ENCODE measurements at places on chromosomes 4 and X.

DNA sequence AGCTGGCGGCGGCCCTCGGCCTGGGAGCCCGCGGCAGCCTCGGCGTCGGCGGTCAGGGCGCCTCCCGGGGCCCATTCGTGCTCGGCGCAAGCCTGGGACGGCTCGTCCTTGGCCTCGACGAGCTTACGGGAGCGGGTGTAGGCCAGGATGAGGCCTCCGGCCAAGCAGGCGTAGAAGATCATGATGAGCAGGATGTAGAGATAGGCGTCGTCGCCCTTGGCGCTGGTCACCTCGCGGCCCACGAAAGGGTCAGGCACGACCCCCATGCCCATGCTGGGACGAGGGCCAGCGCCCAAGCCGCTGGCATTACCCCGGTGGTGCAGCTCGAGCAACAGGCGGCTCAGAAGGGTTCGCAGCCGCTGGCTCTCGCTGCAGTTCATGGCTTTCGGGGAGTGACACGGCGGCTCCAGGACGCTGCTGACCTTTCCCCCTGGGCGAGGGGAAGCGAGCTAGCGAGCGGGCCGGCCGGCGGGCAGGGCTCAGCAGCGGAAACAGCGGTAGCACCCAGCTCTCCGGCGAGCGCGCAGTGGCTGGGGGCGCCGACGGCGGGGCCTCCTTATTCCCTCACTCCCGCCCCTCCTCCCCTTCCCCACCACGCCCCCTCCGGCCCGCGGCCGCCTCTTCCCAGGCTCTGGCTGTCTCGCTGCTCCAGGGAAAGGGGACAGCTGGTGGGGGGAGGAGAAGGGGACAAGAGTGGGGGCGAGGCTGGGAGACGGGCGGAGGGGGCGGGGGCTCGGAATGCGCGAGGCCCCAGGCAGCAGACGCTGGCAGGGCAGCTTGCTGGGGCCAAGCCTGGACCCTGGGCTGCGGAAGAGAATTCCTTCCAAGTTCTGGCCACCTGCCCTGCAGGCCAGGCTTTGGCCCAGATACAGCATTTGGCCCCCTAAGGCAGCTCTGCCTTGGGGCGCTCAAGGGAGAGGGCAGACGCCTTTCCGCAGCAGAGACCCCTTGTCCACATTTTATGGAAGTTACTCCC is at the start of gene KCNE5:
TSS of gene KCNE5 (minus strand) at position 532 of the 976 bp plus-strand sequence. CDS start at position 380, 152 bp downstream.
- no peak for DNase-seq

DNA sequence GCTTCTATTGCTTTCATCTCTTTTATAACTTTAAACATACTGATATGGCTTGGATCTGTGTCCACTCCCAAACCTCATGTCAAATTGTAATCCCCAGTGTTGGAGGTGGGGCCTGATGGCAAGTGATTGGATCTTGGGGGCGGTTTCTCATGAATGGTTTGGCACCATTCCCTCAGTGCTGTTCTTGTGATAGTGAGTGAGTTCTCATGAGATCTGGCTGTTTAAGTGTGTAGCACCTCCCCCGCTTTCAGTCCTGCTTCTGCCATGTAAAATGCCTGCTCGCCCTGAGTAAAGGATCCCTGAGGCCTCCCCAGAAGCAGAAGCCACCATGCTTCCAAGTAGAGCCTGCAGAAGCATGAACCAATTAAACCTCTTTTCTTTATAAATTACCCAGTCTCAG is 17.7 kb downstream of the MND1 start:
- DNase-seq, result no peak

DNA sequence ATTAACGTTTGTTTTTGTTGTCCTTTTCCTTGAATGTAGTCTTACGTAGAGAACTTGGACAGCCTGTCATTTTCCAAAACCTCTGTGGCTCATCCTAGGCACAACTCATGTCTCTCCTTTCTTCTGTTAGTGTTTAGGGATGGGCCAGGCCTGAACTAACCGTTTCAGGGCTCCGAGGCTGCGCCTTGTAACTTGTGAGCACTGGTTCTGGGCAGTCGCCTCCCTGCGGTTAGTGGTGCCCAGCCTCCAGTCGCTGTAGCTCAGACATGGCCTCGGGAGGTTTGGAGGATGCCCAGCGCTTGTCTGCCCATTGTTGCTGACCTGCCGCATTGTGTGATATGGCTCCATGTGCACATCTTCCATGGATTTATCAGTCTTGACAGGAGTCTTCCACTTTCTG is 32.8 kb downstream of the TMEM131L start:
- no peak for DNase-seq

- no peak for DNase-seq
These were observed 19.6 kb downstream of the NKX3-2 start for GRCh38 chr4:13524504-13525243.

DNA sequence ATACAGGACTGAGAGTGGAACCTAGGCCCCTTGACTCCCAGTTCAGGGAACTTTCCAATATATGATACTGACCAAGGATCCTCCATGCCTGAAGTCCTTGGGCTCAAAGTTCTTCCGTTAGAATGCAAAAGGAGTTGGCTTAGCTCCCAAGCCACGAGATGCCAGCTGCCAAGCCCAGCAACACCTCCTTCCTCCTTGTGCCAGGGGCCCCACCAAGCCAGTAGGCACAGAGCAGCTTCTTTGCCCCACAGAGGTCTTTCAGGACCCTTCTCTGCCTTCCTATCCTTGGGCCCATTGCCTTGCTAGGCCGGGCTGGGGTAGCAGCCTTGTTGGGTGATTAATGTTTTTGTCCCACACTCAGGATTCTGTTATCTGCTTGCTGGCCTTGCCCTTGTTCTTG is 105.6 kb downstream of the EFNB1 start:
- no peak for DNase-seq

DNA sequence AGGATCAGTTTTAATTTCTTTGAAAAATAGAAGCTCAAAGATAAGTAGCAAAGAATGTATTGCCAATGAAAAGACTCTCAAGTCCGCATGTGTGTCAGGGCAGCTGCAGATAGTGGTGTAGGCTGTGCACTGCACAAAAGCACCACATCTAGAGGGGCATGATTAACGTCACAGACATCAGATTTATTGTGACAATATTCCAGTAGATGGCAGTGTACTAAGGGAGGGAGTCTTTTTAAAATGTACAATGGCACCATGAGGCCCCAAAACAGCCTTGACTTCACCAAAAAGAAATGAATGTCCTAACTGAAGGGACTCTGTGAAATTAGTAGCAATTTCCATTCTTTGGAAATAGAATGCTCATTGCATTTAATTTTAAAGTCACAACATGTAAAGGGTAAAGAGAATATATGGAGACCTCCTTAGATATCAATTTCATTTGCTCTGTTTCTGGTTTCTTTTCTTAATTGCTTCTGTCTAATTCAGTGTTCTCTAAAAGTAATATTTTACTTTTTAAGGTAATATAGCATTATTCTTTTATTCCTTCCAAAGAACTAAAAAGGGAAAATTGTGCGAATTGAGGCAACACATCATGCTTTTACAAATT is 98.4 kb downstream of the ZNF827 start:
- no peak for DNase-seq

DNA sequence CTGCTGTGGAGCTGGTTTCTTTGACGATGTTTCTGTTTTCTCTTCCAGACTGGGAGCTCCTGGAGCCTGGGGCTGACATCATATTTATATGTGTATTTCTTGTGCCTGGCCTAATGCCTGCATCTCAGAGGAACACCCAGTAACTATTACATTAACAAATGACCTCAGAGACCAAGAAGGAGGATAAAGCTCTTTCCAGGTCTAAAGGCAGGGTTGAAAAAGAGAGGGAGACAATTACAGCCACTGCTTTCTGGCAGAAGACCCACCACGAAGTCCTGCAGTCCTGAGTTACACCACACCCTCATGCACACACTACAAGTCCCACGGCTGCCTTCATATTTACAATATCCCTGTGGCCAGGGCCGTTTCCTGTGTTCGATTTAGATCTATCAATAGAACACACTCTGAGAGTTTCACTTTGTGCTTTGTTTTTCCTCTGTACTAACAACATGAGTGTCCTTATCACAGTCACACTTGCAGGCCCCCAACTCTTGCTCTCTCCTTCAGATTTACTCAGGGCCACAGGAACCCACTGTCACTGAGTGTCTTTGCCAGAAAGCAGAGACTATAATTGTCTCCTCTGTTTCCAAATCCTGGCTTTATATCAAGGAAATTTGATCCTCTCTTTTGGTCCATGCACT is 535.5 kb downstream of the MID1IP1 start:
- no peak for DNase-seq

- no peak for DNase-seq
These were observed 69.4 kb downstream of the HMGB2 start for GRCh38 chr4:173264684-173265185.

GRCh38 chrX:56994375-56995270 is 718 bp downstream of the SPIN3 start:
- DNase-seq, result no peak

- no peak for DNase-seq
These were observed 1074.2 kb upstream of the INTU start for GRCh38 chr4:126558596-126558995.

DNA sequence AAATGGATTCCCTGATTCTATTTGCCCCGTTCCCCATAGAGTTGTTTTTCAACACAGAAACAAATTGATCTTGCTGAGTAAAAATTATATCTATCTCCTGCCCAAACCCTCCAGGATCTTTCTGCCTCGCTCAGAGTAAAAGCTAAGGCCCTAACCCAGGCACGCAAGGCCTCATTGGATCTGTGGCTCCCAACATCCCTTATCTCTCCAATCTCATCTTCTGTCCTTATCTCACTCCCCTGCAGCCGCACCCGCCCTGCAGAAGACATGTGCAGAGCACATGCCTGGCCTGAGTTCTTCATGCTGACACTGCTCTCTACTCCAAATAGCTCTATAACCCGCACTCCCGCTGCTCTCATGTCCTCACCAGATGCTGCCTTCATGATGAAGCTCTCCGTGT is 543.8 kb upstream of the ZFP42 start:
- no peak for DNase-seq

DNA sequence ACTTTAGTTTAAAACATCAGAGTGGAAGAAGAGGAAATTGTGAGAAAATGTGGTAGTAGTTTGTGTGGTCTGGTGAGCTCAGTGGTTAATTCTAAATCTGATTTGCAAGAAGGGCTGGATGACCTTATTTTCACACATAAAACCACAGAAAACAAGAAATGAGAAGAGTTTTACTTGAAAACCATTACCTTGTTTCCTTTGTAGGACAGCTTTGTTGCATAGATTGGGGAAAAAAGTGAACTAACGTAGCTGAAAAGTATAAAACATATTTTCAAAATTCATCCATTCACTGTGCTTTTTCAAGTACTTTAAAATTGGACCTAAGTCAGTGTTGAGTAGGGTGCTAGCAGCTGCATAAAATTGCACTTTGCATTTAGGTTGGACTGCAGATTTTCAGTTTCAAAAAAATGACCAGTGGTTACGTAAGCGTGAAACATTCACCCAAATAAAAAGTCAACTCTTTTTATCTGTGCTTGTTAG is 211.3 kb downstream of the ARHGAP10 start:
- no peak for DNase-seq

GRCh38 chrX:70253377-70254062 is 6.5 kb downstream of the P2RY4 start:
- DNase-seq, result no peak

DNA sequence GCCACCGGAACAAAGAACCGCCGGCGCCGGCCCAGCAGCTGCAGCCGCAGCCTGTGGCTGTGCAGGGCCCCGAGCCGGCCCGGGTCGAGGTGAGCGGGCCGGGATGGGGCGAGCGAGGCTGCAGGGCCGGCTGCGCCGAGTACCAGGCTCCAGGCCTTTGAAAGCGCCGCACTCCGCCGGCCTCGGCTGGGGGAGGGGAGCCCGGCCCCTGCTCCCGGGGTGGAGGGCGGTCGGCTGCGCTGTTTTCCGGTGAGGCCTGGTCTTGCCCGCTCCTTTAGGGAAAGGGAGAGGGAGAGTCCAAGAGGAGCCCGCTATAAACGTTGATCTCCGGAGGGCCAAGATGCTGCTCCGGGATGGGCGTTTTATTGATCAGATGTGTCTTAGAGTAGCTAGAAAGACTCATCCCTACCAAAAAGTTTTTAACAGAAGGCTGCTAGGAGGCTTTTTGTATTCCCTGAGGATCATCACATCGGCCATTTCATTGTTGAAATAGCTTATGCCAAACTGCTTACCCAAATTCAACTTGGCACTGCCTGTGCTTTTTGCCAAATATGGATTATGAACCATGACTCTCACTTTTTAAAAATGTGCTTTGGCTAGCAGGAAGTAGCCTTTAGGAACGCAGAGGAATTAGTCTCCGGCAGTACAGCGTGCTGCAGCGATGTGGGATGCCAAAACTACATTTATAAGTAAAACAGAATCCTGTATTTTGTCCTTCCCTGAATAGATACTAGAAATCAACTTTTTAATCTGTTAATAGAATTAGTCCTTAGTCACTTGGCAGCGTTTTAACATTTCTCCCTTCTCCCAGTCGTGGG is 760 bp downstream of the TMEM165 start:
- peak; percentile 3 for DNase-seq

DNA sequence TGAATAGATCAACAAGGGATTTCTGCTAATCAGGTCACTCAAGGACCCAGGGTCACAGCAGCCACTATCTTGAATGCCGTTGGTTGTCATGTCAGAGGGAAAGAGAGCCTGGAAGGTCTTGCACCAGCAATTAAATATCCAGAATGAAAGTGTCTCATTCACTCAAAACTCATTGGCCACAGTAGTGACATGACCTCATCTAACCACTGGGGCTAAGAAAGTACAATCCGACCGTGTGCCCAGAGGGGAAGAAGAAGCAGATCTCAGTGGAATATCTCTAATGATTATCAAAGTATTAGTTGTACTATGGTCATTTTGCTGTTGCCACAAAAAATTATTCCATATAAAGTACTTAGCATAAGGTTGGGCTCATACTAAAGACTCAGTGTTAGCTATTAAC is 210.0 kb downstream of the QDPR start:
- no peak for DNase-seq

- no peak for DNase-seq
These were observed 39.2 kb downstream of the USP11 start for GRCh38 chrX:47272013-47272408.

- DNase-seq, result no peak
These were observed 162.0 kb downstream of the SNCA start for GRCh38 chr4:89674876-89675459.

DNA sequence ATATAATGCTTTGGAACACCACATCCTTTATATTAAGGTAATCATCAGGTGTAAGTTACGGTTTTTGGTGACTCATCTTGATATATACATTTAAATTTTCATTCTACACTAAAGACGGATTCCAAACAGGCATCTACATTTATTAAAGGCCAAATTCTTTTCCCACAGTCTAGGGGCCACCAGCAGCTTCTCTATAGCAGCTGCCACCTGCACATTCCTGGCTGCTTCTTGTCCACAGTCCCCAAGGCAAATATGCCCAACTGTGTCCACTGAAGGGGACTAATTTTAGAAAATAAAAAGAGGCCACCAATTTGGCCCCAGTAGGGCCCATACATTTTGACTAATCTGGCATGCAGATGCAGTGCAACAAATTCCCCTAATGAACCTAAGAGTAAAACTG is 96.6 kb downstream of the EFHC2 start:
- no peak for DNase-seq

- DNase-seq, result no peak
These were observed 51.8 kb downstream of the LRP2BP start for GRCh38 chr4:185343726-185344581.

GRCh38 chrX:109926743-109927662 is 75.9 kb upstream of the TMEM164 start:
- no peak for DNase-seq

All from activated T-helper 1 cell treated with Interleukin-2 at 50 U/mL for 16 hours (primary cell).